ENCODE measurements at places on chromosomes 2 and 18.

- DNase-seq = peak; percentile 16
These were observed 143.9 kb downstream of the NCK2 start for GRCh38 chr2:105888625-105889024.

DNA sequence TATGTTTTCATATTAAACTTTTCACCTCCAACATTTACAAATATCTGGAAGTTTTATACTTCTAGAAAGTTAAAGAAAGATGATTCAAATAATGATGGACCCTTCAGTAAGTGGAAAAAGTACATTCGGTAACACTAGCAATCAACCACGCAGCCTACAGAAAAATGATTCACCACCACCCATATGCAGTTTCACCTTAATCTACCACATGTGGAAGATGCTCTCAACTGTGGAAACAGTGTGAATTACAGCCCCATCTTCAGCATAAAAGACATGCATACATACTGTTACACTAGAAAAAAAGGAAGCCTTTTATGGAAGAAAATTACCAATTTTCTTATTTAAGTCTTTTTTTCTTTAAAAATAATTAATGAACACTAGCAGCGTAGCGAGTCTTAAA lies 1.1 kb downstream of the SLC38A11 start:
- peak; percentile 29 for DNase-seq

DNA sequence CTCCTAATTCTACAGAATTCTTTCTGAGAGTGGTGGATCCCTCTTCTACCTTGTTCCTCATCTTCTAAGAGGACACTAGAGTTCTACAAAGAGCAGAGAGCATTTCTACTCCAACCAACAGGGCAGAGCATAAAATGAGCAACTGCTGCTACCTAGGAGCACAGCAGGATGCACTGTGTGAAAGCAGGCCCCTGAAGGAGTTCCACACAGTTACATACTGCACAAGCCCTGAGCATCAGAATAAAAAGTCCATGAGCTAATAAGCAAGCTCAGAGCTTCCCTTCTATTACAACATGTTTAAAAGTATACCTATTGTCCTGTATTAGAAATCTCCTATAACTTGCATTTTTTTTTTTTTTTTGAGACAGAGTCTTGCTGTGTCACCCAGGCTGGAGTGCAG lies 8.4 kb downstream of the FHL2 start:
- no peak for DNase-seq

- no peak for DNase-seq
These were observed 22.2 kb upstream of the TMEM87B start for GRCh38 chr2:112032689-112033465.

- DNase-seq = no peak
These were observed 387.1 kb downstream of the RND3 start for GRCh38 chr2:150100336-150100735.

GRCh38 chr2:181857483-181857882 lies 34.0 kb upstream of the ITPRID2 start:
- DNase-seq = no peak

DNA sequence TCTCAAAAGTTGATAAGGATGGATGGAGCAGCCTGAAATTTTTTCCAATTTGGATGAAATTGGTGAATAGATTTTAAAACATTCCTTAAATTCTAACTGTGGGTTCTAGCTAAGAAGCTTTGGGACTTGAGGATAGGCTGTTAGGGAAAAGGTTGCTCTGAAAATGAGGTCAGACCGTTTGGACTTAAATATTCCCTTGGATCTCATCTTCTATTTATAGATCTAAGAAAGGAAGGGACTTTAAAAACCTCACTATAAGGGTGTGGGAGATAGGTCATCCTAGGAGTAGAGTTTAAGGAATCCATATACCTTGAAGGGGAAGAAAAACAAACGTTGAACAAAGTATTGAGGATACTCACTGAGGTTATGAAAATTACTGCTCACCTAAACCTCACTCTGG lies 17.4 kb upstream of the SNORC start:
- no peak for DNase-seq

GRCh38 chr18:75350512-75350839 lies 77.0 kb downstream of the SMIM21 start:
- DNase-seq = no peak

DNA sequence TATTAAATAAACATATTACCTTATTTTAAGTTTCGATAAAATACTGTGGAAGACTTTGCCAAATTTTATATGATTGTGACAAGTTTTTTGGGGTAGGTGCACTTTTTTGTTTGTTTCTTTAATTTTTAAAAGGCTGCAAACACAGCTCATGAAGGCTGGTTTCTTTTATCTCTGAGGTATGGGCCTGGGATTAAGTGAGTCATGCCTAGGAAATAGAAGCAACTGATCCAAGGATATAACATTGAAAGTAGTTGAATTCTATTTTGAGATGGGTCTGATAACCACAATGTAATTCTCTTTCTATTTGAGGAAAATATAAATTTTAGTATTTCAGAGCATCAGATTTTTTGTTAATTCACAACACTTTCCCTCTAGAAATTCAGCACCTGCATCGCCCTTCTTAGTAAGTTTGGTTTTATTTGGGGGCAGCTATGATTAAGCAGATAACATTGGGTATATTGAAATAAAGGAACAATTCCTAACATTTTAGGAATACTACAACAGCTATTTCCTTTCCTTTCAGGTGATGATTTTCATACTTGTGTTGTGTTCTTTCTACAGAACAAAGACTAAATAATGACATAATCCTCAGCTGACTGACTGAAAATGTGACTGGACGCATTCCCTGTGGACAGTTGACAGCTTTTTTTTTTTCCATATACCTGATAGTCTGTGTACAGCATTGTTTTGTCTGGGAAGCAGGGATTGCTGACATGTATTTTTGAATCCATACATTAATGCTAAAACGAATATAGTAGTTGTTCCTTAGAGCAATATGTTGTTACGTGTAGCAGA lies 16.8 kb downstream of the RBM45 start:
- peak; percentile 6 for DNase-seq

- DNase-seq = no peak
These were observed 103.8 kb upstream of the SMIM21 start for GRCh38 chr18:75531212-75531850.

- DNase-seq = no peak
These were observed 18.0 kb upstream of the GLS start for GRCh38 chr2:190862571-190862991.

DNA sequence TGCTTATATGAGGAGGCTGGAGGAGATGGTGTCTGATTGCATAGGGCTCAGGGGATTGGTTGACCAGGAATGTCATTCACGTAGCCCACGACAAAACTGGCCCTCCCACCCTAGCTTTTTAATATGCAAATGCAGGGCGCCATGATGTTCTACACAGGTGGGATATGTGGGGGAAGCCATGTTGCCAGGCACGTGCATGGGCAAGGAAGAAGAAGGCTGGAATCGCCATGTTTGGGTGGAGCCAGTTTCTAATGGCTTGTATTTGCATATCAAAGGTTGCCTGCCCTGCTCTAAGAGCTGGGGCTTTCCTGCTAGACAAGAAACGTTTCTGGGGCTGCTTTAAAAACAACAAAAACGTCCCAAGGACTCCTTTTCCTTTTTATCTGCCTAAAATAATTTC lies 26.5 kb upstream of the LINC00305 start:
- no peak for DNase-seq

GRCh38 chr18:64929036-64929435 lies 780.1 kb upstream of the LINC00305 start:
- no peak for DNase-seq

GRCh38 chr2:8675543-8675942 lies 6.3 kb upstream of the ID2 start:
- DNase-seq = no peak

- DNase-seq = no peak
These were observed 38.4 kb upstream of the BIN1 start for GRCh38 chr2:127145280-127145895.

DNA sequence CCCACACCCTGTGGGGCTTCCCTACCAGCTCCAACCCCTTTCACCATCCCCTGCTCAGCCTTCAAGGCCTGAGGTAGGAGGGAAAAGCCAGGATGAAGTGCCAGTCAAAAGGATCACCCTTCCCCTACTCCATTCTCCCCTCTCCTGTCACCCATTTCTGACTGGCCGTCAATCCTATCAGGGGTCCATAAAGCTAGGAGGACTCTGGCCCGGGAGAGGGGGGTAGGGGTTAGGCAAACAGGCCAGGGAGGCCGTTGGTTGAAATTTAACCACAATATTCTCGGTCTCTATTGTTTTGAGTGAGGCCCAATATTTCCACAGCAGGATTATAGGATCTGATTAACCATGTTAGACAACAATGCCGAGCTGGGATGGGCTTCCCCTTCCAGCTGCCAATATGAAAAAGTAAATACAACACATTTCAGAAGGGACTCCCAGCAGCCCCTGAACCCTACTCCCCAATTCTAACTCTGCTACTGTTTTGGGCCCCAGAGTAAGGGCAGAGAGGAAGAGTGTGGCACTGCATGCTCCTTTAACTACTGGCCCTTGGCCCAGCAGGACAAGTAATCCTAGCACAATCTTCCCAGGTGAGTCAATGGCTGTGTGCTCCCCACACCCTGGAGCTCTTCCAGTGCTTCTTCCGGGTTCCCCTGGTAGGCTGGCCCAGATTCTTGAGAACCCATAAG lies 10.6 kb upstream of the IHH start:
- no peak for DNase-seq

- DNase-seq = no peak
These were observed 94.0 kb upstream of the SULT1C3 start for GRCh38 chr2:108145557-108146326.

DNA sequence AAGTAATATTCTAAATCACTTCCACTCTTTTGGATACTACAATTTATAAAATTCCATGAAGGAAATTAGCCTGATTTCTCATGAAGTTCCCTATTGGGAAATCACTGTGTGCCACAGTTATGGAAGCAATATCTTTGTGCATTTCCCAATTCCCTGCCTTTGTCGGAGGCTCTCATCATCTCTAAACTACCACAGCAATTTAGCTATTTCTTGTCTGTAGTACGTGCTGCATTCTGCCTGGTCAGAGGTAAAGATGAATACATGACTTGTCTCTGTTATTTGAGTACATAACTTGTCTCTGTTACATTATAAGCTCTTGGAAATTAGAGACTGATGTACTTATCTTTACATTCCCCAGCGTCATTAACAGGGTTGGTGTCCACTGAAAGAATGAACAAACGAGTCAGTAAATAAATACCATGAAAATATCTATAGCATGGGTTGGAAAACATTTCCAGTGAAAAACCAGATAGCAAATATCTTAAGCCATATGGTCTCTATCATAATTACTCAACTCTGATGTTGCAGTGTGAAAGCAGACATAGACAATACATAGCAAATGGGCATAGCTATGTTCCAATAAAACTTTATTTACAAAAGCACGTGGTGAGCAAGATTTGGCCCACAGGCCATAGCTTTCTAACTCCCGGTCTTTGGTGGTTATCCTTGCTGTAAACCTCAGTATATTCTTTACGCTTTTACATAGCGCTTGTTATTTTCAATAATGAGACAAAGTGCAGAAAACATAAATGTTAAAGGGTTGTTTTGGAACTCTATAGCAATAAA lies 78.8 kb downstream of the BCL2 start:
- DNase-seq = no peak

GRCh38 chr18:8983195-8983594 lies 119.3 kb upstream of the NDUFV2 start:
- DNase-seq = no peak

- DNase-seq = no peak
These were observed 266.8 kb downstream of the NRXN1 start for GRCh38 chr2:50765146-50765545.

- DNase-seq = no peak
These were observed 574 bp downstream of the NIFK start for GRCh38 chr2:121736140-121736461.

DNA sequence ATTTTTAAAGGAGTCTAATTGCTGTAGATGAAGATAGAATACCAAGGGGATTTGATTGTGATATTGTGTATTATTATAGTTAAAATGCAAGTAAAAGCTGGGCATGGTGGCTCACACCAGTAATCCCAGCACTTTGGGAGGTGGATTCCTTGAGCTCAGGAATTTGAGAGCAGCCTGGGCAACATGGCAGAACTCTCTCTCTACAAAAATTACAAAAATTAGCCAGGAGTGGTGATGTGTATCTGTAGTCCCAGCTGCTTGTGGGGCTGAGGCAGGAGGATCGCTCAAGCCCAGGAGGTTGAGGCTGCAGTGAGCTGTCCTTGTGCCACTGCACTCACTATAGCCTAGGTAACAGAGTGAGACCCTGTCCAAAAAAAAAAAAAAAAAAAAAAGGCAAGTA lies 687.0 kb downstream of the NUP35 start:
- DNase-seq = no peak

DNA sequence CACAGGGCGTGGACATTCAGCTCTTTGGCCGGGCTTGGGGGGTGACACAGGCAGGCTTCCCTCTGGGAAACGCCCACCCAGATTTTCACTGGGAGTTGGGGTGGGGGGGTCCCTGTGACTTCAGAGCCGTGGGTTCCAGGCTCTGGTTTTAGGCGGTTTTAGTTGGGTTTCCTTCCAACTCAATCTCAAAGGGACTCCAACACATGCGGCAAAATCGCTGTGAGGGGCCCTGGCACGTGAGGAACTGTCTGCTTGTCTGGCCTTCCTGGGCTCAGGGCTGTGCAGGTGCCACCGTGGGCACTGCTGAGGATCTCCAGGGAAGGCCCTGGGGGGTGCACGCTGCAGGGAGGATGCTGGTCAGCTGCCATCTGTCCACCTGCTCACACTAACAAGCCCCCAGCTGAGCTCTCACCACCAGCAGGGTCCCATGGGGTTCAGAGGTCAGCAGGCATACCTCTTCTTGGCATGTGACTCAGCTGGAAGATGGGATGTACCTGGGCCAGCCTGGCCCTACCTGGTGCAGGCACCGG lies 11.7 kb downstream of the HS6ST1 start:
- DNase-seq = no peak

DNA sequence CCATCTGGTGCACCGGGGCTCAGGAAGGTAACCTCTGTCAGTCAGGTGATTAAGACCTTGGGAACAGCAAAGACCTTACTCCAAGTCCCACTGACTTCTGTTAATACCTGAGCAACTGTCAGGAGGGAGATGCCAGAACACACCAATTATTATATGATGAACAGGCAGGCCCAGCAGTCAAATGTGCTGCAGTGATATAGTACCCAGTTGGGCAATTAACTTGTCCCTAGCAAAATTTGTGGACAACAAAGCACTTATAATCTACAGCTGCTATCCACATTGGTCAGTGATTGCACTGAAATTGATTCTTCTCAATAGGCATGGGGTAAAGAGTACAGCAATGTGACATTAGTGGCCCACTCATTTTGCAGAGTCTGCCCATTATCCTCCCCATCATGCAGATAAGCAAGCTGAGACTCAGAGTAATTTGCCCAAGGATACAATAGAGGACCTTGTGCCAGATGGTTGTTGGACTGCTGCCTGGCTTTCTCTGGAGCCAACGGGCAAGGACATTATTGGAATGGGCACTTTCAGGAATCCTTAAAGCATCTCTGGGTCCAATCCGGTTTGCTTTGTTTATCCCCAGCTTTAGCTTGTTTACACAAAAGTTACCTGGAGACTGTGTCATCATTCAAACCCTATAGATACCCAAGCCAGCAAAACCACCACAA lies 147.6 kb downstream of the CCBE1 start:
- peak; percentile 55 for DNase-seq

DNA sequence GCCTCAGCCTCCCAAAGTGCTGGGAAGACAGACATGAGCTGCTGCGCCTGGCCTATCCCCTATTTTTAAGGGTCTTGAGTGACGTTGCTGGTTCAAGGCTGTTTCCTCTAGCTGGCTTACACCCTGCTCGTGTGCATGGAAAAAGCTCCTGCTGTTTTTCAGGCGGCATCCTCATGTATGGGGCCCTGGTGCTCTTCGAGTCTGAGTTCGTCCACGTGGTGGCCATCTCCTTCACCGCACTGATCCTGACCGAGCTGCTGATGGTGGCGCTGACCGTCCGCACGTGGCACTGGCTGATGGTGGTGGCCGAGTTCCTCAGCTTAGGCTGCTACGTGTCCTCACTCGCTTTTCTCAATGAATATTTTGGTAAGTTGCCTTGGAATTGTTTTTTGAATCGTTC lies 22.0 kb upstream of the NFATC1 start:
- DNase-seq = no peak

Data from NCI-H2081 (cell line).